ENCODE measurements at places on chromosomes 7 and 10.

GRCh38 chr10:99285881-99286280, 43.3 kb upstream of the CNNM1 start:
- no peak for DNase-seq

DNA sequence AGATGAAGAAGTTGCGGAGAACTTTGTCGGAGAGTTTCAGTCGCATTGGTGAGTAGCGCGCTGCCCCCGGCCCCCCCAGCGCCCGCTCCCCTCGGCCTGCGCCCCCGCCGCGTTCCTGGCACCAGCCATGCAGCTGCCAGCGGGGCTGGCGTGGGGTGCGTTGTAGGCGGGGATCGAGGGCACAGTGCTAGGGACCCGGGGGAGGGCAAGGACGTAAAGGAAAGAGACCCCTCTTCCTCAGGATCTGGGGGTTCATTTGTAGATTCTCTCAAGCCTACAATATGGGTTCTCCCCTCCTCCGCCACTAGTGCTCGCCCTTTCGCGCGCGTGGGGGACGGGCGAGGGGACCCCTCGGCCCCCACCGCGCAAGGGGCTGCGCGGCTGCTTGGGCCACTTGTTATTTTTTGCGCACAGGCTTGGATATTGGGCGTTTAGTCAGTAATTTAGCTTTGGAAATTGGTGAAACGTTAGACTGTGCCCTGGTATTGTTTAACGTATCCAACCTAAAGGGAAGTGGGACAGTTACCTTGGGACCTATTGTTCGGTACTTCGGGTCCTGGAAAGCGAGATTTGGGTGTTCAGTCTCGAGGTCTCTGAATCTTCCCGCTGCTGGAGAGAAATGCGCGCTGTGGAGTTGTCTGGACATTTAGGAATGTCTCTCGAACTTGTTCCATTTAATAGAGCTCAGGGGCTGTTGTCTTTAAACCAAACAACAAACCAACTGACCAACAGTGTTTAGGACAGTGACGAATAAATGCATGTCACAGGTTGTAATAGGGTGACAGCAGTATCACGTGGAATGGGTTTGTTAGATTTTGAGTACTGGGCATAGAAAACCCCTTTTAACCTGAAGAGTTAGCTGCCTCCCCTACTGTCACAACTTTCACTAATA, 796 bp downstream of the CDK14 start:
- no peak for DNase-seq

GRCh38 chr10:96584035-96584434, 2.8 kb downstream of the TM9SF3 start:
- no peak for DNase-seq

GRCh38 chr7:92404170-92404614, 43.1 kb upstream of the GATAD1 start:
- DNase-seq = no peak

GRCh38 chr7:8566016-8566415, 132.6 kb downstream of the NXPH1 start:
- DNase-seq = no peak

GRCh38 chr7:142800699-142801260, 30.0 kb downstream of the PRSS2 start:
- DNase-seq = no peak

DNA sequence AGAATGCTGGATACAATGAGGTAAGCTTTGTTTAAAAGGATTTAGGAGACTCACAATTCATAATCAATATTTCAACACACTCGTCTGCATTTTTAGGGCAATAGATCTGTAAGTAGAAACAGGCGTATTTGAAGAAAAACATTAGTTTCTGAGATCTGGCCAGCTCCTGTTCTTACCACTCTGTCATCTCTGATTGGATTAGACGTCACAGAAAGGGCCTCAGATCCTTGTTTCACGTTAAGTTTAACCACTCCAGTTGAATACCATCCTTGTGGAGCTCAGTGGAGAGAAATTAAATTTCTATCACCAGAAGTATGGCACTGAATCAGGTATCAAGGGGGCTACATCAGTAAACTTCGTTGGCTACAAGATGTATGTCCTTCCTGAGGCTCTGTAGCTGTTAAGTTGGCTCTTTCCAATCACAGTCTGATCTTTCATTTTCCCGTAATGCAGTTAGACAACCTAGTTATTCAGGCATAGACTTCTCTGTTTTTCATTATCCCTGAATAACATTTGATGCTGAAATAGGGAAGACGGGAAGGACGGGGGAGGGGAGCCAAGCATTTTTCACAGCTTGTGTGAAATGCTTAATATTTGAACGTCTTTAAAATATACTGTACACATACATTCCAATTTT, 659.2 kb upstream of the GALNT17 start:
- no peak for DNase-seq

GRCh38 chr10:130764651-130765050, 546.9 kb downstream of the TCERG1L start:
- no peak for DNase-seq

DNA sequence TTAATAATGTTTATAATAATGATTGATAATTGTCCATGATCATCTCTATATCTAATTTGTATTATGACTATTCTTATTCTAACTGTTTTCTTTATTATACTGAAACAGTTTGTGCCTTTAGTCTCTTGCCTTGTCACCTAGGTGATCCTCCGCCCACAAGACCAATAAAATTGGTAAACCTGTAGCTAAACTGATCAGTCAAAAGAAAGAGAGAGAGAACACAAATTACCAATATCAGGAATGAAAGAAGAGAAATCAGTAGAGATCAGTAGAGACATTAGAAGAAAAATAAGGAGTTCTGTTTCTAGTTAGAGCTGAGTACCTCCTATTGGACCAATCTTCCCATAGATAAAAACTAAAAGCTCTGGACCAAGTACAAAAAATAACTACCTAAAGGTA, 6.1 kb upstream of the COA1 start:
- DNase-seq = no peak

- no peak for DNase-seq
Observed at GRCh38 chr10:24822590-24822989, 98.9 kb upstream of the ARHGAP21 start.

- DNase-seq = no peak
Observed at GRCh38 chr10:125407000-125407502, 246.7 kb upstream of the CTBP2 start.

DNA sequence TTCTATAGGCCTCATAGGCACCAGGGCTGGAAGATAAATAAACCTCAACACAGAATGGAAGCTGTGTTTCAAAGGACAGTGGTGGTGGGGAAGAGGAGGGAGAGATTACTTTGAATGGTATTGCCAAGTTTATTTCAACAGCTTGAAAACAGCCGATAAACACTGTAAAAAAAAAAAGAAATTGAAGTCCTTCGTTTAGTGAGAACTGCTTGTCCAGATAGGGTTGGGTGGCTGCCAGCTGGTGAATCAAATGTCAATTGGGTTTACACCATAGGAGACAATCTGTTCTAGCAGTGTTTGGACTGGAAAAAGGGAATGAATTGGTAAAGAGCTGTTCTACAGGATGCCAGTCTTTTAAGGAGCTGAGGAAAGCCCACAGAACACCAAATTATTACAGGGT, 254.8 kb downstream of the PHF14 start:
- no peak for DNase-seq

DNA sequence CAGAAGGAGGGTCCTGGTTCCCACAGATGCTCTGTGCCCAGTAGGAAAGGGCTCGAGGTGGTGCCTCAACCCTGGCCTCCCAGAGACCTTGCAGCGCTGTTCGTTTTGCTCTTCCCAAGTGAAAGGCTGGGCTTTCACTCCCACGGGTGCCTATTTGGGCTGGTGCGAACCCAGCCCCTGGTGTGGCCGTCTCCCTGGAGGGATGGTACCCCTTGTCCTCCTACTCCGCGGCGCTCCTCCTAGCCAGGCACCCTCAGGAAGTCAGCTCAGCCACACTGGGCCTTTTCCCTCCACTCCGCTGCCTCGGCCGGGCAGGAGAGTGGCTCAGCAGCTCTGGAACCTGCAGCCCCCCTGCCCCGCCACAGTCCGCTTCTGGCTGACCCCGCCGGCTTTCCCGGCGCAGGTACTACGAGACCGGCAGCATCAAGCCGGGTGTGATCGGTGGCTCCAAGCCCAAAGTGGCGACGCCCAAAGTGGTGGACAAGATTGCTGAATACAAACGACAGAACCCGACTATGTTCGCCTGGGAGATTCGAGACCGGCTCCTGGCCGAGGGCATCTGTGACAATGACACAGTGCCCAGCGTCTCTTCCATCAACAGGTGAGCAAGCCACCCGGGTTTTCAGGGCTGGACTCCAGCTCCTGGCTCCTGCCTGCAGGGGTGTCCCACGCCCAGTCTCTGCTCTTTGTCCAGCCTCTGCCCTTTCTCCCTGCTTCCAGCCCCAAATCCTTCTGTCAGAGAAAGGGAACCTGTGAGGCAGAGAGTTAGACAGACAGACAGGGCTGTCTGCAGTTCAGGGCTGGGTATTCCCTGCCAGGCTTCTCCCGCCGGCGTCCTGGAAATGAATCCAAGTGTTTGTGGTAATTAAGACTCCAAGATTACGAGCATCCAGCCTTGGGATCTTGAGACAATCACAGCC, 5.2 kb downstream of the PAX2 start:
- no peak for DNase-seq

DNA sequence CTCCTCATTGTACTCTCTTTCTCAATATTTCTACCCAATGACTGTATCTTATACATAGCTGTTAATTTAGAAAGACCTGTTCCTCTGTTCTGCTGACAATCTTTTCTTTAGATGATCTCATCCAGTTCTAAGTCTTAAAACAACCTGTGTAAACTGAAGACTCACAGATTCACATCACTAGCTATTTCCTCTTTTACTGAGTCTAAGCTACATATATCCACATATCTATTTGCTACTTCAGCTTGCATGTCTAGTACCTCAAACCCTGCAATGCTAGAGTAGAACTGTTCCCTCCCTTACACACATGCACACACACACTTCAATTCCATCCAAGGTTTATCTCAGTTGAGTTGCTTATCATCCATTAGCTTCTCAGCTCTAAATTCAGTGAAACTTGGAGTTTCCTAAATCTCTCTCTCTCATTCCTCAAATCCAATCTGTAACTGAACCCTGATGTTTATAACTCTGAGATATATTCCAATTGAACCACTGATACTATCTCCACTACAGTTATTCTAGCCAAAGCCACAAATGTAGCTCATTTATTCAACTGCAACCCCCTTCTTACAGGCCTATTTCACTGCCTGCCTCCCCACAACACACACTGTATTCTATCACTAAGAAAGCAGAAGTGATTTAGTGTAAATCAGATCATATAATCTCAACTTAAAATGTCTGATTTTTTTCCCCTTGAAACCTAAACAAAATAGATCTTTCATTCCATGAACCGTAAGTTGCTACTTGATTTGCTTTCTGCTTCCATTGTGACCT, 1036.8 kb upstream of the POT1 start:
- DNase-seq = no peak

DNA sequence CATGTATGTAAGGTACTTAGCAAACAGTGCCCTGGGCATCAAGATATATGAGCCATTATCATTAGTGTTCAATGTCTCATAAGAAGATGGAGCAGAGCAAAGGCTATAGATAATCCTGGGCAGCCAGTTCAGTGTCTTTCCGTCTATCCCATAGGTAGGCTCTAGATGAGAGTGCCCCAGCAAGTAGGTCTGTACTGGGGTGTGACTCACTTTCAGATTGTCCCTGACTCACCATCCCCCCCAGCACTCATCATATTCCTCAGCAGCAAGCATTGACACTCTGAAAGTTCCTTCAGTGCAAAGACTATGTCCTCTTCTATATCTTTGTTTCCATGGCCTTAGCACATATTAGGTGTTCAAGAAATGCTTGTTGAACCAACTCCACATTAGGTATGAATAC, 20.0 kb upstream of the FAM204A start:
- no peak for DNase-seq

- DNase-seq = no peak
Observed at GRCh38 chr10:133475821-133476640, 22.3 kb downstream of the SCART1 start.

DNA sequence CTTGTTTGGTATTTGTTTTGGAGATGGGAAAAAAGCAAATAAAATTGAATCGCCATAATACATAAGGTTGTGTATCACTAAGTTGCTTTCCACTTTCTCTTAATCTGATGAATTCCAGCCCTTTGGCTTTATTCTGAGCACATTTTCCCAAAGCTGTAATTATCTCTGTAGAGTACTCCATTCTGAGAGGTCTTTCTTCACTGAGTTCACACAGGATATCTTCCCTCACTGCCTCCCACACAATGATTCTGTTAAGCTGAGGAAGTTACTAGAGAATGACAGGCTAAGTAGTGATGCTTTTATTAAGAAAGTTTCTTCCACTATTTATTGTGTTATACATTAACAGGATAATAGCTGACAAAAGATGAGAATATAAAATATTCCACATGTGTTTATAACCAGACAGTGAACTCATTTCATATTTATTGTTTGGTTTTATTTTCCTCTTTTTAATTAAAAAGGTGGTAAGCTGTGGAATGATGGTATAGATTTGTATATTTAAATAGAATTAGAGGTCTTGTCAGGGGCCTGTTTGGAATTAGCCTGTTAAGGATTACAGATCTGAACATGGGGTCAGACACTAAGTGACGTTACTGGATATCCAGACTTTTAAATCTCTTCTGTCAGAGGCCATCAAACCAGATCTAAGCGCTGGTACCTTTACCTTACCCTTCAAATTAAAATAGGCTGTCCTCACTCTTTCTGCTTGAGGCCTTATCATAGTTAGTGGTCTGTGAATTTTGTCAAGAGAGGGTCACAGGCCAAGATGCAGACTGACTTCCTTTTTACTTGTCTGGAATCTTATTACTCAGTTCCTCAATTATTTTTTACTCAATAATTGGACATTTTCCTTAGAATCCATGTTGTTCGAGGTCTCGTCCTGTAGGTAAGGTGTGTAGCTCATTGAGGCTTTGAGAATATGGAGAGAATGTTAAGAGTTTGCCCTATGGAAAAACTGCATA, 8.4 kb downstream of the PLXDC2 start:
- no peak for DNase-seq

DNA sequence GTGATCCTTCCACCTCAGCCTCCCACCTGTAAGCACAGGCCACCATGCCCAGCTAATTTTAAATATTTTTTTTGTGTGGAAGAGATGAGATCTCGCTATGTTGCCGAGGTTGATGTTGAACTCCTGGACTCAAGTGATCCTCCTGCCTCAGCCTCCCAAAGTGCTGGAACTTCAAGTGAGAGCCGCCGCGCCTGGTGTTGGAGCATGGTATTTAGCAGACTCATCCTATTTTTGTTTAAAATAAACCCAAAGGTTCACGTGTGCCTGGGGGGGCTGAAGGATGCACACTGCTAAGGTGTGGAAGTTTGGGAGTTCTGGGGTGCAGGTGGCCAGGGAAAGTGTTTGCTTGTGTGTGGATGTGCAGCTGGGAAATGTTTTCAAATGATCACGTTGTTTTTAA, 18.1 kb downstream of the PDGFA start:
- DNase-seq = no peak

DNA sequence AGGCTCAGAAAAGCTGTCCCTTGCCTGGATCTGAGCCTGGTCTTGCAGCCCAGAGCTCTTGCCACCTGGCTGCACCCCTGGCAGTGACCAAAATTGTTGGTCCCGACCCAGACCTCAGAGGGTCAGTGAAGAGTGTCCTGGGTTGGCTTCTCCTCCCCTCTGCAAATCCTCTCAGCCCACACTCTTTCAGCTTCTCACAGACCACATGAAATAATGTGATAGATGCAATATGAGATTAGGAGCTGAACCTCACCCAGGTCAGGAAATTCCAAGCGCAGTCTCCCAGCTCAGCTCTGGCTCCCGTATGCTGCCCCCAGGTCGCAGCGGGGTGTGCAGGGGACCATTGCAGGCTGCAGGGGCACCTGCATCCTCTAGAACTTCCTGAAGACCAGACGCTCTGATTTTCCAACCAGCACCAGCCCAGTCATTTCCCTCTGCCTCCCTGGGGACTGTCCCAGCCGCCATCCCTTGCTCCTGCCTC, 19.6 kb upstream of the RET start:
- no peak for DNase-seq

GRCh38 chr10:75211007-75211691, 553 bp downstream of the VDAC2 start:
- no peak for DNase-seq
